ENCODE measurements at places on chromosomes 5 and 9.

DNA sequence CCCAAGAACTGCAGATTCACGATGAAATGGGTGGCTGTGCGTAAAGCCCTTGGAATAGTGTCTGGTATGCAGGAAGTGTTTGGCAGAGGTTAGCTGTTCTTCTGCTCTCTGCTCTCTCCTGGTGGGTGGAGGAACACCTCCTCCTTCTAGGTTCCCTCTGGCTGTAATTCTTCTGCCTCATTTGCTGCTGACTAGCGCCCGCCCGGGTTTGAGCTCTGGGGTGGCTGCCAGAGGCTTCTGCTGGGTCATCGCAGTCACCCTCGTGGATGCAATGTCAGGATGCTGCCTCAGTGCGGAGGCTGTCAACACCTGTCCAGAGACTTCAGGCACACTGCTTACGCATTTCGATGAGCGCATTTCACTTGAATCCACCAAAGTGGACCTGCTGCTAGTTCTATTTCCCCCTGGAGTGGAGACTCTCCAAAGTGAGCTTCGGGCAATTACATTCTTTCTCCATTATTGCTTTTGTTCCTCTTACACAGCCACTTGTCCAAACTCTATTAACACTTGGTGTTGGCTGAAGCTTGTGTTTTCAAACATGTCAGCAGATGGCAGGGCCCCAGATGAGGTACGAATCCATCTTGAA, 11.7 kb downstream of the DOCK2 start:
- DNase-seq = no peak

DNA sequence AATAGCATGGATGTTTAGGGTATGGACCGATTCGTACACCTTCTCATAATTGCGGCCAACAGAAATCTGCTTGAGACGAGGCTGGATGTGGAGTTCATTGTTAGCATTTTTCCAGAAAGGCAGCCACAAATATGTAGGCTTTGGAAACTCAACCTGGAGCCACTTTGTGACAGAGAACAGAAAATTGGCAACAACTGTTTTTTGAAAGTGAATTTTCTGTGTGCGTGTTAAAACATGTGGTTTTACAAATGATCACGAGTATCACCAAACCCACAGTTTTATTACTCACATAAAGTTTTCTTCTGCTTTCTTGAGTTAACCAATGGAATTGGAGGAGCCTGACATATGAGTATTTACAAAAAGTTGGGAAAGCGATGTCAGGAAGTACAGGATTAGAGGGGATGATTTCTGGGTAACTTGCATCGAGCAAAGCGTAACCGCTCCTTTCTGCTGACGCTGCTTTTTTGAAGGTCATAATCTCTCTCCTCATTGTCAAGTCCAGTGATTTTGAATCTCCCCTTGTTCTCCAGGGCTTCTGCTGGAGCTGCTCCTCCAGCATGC, 138.5 kb upstream of the TAF11L2 start:
- DNase-seq = no peak

- no peak for DNase-seq
These were observed 3.4 kb upstream of the ABO start for GRCh38 chr9:133278161-133279114.

GRCh38 chr9:20303996-20304395, 318.3 kb downstream of the MLLT3 start:
- DNase-seq = no peak

DNA sequence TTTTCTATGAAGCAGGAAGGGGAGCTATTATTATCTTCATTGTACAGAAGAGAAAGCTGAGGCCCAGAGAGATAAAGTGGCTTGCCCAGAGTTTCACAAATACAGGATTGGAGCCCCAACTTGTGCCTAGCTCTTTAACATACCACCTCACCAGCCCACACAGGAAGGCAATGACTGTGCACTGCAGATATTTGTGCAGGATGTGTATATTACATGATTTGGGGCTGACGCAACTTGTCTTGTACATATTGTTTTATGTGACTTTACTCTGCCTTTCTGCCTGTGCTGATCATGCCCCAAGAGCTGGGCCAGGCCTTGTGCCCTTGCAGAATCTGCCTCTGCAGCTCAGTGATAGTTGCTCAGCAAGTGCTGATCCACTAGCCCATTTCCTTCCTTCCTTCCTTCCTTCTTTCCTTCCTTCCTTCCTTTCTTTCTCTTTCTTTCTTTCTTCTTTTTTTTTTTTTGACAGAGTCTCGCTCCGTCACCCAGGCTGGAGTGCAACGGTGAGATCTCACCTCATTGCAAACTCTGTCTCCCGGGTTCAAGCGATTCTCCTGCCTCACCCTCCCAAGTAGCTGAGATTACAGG, 106.6 kb upstream of the TBCA start:
- DNase-seq = no peak
